Stimulated activated CD8-positive, alpha-beta memory T cell treated with anti-CD3 and anti-CD28 coated beads, Interleukin-2, amount 100 ng/mL, for 1 hour (primary cell): ENCODE measurements at places on chromosomes 5 and 9.

DNA sequence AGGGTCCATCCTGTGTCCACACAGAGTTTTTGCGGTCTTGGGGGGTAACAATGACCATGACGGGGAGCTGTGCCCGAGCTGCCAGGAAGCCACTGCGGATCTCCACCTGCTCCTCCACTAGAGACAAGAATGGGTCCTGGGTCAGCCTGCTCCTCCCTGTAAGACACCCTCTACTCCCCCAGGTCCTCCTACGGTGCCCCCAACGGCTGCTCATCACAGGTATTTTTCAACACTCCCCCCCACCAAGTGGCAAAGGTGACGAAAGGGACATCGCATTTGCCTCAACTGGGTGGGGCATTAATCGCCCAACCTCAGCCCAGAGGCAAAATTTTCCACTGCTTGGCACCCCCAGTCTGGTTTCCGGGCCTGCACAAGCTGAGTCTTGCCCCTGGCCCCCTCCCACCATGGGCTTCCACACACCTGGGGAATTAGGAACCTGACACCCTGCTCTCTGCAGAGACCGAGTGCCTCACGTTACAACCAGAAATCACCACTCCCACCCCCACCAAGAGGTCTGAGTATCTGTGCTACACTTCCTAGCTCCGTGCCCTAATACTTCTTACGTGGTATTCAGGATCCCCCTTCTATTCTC is 9.6 kb downstream of the NOL6 start:
- DNase-seq = no peak

- DNase-seq = no peak
Measured at GRCh38 chr9:136372561-136373299, 739 bp downstream of the CARD9 start.

DNA sequence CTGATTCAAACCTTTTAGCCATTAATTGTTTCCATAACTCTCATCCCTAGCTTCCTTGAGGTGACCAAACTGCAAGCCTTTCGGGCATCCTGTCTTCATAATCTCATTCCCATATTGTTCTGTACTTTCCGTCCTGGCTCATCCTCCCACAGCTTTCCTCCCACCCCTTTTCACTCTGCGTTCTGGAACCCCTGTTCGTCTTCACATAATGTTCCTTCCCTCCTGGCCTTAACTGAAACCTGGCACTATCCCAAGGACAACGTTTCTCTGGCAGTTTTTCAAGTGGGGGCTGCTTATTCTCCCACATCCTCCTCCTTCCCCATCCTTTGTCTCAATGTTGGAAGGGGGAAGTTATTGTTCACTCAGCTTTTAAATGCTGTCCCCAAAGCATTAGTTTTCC is 1.5 kb downstream of the ZNF189 start:
- no peak for DNase-seq

DNA sequence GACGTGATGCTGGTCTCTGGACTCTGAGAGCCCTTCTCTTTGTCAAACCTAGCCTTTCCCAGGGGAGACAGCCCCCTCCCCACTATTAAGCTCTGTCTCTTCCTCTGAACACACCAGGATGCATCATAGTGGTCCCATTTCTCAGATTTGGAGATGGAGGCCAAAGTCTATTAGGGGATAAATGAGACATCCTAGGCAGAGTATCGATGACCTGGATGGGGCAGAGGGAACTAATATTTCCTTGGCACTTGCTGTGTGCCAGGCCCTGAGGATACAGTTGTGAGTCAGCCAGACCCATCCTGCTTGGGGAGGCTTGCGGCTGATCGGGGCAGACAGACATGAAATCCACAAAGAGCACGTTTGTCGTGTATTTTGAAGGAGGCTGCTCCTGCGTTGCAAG is 5.2 kb downstream of the DNM1 start:
- DNase-seq = no peak

DNA sequence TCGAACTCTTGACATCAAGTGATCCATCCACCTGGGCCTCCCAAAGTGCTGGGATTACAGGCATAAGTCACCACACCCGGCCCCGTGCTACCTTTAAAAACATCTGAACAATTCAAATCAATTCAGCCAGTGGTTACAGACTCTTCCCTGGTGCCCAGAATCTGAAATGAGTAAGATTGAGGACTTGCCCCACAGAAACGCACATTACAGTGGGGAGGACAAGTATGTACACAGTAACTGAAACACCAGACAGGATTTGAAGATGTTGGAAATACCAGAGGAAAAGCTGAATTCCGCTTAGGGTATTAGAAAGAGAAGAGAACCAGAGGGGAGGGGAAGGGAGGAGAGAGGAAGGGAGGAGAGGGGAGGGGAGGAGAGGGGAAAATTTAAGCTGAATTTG is 17.8 kb downstream of the NIM1K start:
- no peak for DNase-seq

DNA sequence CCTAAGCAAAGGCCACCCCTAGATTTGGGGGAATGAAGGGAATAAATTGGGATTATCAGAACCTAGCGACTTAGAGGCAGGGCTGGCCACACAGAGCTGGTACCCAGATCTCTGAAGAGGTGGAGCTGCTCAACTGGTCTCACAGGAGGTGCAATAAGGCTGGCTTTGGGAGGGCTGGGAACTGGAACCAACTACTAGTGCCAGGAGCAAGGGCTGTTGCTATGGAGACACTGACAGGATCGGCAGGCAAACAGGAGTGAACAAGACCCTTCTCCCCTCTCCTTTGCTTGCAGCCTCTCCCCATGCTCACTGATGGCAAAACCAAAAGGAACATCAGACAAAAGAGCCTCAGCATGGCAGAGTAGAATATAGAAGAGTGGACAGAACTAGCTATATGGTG is 17.0 kb upstream of the WHRN start:
- DNase-seq = no peak

DNA sequence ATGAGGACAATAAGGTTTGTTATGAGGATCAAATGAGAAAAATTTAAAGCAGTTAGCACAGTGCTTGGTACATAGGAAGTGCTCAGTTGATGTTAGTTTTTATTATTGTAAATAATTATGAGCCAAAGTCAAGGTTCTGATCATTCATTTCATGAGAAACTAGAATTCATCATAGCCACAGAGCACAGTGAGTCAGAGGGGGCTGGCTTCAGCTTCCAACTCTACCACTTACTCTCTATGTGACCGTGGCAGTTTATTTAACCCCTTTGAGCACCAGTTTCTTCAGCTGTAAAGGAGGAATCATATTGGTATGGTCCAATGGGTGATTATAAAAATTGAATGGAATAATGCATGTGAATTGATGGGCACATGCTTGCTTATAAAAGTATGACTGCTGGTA is 39.4 kb downstream of the KLHL3 start:
- DNase-seq = no peak

DNA sequence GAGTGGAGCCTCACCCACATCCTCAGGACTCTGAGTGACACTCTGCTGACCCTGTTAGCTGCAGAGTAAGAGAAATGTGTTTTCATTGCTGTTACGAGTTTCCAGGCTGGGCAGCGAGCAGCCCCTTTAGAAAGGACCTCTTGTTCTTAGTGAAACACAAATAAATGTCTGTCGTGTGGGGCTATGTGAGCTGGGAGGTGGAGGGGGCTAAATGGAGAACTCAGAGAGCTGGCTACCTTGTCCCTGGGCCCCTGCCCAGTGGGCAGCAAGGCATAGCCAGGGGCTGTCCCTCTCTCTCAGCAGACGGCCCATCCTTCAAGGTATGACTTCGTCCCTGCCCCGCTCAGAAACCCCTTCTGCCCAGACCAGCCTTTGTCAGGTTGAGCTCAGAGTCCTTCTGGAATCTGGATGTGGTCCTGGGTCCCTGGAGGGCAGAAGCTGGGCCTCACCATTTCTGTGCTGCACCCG is 10.2 kb downstream of the DCANP1 start:
- no peak for DNase-seq

- peak; percentile 16 for DNase-seq
Measured at GRCh38 chr9:97710356-97711222, 13.4 kb upstream of the XPA start.

GRCh38 chr5:53882006-53882675 is 321.7 kb downstream of the NDUFS4 start:
- no peak for DNase-seq

- no peak for DNase-seq
Measured at GRCh38 chr5:132776131-132776937, 705 bp downstream of the SEPTIN8 start.

GRCh38 chr5:74394916-74395880 is 245.3 kb downstream of the ENC1 start:
- DNase-seq = no peak

DNA sequence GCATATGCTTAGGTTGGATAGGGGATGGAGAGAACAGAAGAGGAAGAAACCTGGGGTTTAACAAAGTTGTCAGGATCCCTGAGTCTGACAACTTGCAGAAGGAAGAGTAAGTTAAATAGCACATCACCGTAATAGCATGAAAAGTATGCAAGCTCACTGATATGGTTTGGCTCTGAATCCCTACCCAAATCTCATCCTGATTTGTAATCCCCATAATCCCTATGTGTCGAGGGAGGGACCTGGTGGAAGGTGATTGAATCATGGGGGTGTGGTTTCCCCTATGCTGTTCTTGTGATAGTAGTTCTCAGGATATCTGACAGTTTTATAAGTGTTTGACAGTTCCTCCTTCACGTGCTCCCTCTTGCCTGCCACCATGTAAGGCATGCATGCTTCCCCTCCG is 193.3 kb downstream of the PSAT1 start:
- DNase-seq = no peak
